ENCODE measurements at places on chromosomes 5 and 9.

DNA sequence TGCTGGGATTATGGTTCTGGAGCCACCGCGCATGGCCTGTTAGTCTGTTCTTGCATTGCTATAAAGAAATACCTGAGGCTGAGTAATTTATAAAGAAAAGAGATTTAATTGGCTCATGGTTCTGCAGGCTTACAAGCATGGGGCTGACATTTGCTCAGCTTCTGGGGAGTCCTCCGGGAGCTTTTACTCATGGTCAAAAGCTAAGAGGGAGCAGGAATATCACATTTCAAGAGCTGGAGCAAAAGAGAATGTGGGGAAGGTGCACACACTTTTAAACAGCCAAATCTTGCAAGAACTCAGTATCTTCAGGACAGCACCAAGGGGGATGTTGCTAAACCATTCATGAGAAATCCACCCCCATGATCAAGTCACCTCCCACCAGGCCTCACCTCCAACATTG lies 12.1 kb downstream of the JAK2 start:
- no peak for DNase-seq

GRCh38 chr9:26439061-26439624 lies 453.5 kb downstream of the CAAP1 start:
- no peak for DNase-seq

- DNase-seq = no peak
Measured at GRCh38 chr9:117706421-117707116, 2.4 kb downstream of the TLR4 start.

- DNase-seq = peak; percentile 26
Measured at GRCh38 chr9:30622561-30622960, 1761.9 kb upstream of the ACO1 start.

GRCh38 chr5:173165177-173166016 lies 21.1 kb downstream of the BNIP1 start:
- no peak for DNase-seq

GRCh38 chr9:36100532-36100931 lies 36.0 kb upstream of the GLIPR2 start:
- no peak for DNase-seq

DNA sequence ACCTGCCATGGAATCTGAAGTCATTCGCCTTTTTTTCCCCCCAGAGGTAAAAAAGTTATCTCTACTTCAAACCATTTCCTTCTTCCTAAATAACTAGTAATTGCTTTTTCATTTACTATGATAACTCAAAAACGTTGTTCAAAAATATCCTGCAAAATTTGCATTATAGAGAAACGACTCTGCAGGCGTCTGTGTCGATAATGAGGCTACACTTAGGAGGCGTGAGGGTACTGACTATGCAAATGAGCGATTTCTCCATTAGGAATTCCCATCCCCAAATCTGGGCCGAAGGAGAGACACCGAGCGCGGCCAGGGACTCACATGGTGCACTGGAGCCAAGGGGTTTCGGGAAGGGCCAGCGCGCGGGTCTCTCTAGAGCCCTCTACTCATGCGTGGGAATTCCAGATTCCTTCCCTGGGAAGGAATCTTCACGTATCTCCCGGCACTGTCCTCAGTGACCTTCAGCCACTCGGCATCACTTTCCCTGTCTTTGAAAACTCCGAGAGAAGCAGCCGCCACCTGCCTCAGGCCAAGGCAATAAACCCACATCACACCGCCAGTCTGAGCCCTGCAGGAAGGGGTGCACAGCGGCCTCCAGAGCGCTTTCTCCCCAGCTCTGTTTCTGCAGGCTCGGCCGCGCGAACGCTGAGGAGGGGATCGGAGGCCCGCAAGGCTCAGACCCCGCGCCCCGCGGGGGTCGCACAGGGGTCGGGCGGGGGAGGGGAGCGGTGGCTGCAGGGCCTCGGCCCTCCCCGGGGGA lies 718 bp upstream of the DENND4C start:
- DNase-seq = peak; percentile 73

DNA sequence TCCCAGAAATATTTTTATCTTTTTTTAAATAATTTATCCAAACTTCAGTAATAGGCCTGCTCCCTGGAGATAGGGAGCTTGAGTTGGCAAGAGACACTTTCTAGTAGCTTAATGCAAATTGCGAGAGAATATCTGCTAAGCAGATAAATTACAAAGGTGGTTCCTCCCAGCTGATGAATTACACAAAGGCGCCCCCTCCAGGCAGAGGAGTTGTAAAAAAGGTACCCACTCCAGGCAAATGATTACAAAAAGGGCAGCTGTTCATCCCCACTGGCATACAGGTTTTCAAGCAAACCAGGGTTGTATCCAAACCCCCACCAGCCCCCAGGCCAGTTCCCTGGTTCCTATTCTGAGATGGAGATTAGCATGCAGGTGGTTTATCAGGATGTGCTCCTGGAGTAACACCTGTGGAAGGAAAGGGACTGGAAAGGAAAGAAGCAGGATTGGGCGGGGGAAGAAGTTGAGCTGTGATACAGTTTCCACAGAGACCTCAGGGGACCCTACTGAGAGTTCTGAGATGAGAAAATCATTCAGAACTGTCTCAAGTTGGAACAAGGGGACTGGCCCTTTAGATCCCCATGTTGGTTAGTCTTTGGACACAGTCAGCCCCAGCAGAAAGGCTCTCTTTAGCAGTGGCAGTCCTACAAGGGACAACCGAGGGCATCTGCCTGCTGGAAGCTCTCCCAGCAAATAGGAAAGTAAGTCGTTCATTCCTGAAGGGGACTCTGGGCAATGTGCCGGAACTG lies 25.5 kb downstream of the ESM1 start:
- peak; percentile 50 for DNase-seq

DNA sequence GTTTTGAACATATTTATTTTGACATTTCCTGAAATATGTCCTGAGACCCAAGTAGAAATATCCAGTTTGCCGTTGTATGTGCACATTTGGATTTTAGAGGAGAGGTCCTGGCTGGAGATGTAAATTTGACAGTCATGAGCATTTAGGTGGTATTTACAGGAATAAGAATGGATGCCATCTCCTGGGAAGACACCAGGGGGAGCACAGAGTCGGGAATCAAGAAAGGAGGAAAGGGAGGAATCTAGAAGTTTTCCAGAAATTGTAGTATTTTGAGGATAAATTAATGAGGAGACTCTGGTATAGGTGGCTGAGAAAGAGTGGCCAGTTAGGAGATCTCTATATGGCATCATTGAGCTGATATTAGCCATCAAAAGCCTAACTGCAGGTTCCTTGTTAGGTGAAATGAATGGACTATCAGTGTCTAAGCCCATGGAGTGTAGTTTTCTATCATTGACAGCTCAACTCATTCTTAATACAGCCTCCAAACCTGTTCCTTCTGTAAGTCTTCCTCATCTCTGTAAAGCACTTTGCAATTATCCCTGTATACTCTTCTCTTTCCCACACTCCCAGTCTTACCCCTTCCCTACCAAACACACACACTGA lies 7.2 kb downstream of the GAPT start:
- DNase-seq = peak; percentile 58

DNA sequence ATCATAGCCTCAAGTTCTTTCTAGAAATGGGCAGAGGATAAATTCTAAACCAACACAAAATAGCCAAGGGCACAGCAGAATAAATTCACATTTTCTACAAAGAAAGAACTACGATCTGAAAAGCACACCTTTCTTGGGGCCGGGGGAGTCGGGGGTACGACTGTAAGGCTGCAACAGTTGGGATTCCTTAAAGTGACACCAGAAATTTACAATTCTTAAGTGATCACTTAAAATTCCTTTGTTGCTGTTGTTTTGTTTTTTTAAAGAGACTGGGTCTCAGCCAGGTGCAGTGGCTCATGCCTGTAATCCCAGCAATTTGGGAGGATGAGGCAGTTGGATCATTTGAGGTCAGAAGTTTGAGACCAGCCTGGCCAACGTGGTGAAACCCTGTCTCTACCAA lies 95.8 kb downstream of the CDK5RAP2 start:
- no peak for DNase-seq

GRCh38 chr5:121691478-121691877 lies 160.2 kb upstream of the FTMT start:
- DNase-seq = peak; percentile 55

GRCh38 chr5:169024421-169024820 lies 276.5 kb downstream of the SLIT3 start:
- no peak for DNase-seq

- DNase-seq = no peak
Measured at GRCh38 chr5:3359642-3360041, 236.0 kb upstream of the IRX1 start.

DNA sequence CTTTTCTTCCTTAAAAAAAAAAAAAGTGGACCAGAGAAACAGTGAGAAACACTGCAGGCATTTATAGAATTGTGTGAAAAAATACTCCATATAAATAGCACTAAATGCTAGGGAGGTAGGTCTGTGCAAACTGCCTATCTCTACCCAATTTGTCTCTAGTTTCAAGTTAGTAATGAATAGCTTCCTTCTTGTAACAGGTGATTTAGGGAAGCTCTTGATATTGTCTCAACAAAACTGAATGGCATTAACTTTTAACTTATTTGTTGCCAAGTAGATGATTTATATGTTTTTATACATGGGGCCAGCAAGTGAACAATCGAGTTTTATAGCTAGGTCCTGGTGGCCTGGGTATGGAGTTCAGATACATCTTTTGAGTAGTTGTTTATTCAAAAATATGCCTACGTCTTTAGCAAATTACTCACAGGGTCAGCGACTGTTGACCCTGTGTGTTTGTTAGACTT lies 283.6 kb downstream of the NR3C1 start:
- no peak for DNase-seq

DNA sequence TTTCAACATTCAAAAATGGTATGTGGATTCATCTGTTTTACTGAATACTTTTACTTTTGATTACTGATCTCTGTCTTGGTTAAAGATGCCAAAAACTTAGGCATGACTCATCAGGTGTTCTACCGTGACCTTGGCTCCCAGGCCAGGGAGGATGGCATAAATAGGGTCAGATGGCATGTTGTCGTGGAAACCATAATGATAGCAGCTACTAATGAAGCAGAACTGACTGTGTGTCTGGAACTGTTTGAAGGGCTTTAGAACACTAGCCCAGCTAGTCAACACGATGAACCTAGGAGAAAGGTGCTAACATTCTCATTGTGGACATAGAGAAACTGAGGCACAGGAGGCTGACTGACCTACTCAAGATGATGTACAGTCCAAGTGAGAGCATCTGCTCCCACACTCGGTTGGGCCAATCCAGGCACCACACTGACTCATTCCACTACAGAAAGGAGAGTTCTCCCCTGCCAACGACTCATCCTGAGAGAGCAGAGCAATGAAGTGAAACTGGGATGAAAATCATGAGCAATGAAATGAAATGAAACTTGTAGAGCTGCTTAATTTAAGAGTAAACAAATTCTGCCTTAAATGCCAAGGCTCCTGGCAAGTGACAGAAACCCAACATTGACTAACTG lies 116.0 kb downstream of the TENT4A start:
- DNase-seq = no peak

- DNase-seq = no peak
Measured at GRCh38 chr9:91141407-91141965, 220.2 kb downstream of the AUH start.

GRCh38 chr5:124461941-124462340 lies 284.5 kb downstream of the ZNF608 start:
- no peak for DNase-seq

DNA sequence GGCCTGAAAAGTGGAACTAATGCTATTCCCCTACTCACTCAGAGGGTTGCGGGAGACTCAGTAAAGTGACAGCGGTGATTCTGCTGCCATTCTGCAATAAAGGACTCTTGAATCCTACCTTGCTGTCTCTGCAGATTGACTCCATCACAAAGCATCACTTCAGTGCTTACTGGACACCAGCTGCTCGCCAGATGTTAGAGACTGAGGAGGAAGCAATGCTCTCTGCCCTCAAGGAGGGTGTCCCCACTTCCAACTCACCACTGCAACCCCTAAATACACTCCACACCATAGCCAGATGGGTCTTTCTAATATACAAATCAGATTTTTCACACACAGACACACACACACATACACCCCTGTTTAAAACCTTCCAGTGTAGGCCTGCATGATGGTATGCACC lies 21.4 kb downstream of the TTLL11 start:
- no peak for DNase-seq

GRCh38 chr5:142777850-142778249 lies 7.7 kb downstream of the ARHGAP26 start:
- DNase-seq = no peak

DNA sequence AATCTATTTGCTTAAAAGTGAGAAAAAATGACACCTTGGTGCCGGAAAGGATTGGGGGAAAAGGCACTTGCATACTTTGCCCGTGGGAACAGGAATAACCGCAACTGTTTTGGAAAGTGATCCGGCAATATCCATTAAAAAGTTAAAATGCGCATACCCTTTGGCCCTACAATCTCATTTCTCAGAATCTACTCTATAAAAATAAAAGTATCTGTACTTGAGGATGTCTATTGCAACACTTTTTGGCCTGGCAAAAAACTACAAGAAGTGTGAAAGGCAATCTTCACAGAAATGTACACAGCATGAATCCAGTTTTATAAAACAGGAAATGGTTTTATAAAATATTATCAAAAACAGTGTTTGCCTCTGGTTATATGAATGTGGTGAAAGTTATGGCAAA lies 58.3 kb upstream of the NFIL3 start:
- no peak for DNase-seq

DNA sequence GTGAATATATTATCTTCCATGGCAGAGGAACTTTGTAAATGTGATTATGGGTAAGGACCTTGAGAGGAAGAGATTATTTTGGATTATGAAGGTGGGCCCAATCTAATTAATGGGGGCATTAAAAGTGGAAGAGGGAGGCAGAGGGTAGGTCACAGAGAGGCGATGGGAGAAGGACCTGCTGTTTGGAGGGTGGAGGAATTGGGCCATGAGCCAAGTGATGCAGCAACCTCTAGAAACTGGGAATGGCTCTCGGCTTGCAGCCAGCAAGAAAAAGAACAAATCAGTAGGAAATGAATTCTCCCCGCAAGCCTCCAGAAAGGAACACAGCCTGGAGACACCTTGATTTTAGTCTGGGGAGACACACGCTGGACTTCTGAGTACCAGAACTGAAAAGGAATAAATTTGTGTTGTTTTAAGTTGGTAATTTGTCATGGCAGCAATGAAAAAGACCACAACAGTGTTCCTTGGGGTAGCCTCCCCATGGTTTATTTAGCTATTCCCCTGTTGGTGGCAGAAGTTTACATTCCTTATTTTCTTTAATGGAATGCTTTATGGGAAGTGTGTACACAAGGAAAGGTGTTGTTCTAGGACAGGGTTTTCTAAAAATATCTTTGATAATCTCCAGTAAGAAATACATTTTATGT lies 103.6 kb downstream of the HSPA4 start:
- peak; percentile 72 for DNase-seq

DNA sequence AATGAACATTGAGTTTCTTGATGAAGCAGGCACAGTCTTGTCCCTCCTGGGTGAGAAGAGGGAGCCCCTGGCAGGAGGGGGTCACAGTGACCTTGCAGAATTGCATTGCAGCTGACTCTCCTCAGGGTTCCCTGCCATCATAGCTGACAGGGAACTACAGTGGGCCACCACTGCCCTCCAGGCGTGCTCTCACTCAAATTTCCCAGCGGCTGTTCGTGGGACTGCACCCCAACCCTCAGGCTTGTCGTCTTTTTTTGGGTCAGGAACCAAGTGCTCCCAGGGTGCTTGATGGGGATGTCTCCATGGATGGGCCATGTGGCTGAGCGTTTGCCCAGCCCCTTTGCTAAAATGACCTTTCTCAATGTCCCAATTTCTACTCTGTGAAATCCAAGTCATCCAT lies 215.8 kb downstream of the MELK start:
- peak; percentile 9 for DNase-seq
